ENCODE measurements at places on chromosomes 7 and 10.

DNA sequence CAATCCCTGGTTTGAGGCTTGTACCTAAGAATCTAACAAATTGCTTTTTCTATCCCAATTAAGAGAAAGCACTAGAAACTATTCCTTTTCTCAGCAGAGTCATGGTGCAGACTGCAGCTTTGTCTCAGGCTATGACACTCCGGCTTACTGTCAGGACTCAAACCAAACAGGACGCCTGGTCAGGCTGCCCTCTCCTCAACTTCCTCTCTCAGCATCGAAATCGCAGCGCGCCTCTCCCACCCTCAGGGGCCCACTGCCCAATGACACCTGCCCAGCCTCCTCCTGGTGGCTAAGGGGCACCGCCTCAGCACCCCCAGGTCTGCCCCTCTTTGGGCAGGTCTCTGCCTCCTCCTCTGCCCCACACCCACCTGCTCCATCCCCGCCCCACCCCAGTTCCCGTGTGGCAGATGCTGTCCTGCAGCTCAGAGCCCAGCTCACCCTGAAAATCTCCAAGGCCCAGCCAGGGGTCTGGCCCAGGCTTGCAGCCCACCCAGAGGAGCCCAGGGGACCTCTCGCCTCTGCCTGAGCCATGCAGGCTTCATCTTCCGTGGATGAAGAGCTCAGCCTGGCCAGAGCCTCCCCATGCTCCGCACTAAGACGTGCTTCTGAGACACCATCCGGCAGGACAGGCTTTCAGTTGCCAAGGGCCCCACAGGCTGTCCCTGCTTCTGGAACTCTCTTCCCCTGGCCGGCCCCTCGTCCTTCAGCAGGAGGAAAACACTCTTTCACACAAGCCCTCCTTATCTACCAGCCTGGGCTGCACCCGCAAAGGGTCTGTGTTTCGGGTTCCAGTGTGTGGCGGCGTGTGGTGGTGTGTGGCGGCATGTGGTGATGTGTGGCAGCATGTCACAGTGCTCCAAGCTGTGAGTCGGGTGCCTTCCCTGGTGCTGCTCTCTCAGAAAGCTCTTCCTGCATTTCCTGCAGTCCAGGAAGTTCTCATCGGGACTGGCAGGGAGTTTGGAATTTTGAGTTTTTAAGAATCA, 16.4 kb upstream of the PTPRN2 start:
- no peak for DNase-seq

GRCh38 chr10:104350127-104350635, 3.5 kb upstream of the CFAP58 start:
- no peak for DNase-seq

DNA sequence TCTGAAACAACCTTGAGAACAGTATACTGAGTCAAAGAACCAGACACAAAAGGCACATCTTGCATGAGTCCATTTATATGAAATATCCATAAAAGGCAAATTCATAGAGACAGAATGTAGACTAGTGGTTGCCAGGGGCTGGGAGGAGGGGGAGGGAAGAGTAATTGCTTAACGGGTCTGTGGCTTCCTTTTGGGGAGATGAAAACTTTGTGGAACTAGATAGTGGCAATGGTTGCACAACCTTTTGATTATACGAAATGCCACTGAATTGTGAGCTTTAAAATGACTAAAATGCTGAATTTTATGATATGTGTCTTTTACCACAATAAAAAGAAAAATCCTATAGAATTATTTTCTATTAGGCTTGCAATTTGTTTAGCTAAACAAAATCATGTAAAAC, 16.8 kb downstream of the ADRB1 start:
- DNase-seq = no peak

- DNase-seq = no peak
These were observed 1.4 kb downstream of the ATP5F1C start for GRCh38 chr10:7789390-7789789.

DNA sequence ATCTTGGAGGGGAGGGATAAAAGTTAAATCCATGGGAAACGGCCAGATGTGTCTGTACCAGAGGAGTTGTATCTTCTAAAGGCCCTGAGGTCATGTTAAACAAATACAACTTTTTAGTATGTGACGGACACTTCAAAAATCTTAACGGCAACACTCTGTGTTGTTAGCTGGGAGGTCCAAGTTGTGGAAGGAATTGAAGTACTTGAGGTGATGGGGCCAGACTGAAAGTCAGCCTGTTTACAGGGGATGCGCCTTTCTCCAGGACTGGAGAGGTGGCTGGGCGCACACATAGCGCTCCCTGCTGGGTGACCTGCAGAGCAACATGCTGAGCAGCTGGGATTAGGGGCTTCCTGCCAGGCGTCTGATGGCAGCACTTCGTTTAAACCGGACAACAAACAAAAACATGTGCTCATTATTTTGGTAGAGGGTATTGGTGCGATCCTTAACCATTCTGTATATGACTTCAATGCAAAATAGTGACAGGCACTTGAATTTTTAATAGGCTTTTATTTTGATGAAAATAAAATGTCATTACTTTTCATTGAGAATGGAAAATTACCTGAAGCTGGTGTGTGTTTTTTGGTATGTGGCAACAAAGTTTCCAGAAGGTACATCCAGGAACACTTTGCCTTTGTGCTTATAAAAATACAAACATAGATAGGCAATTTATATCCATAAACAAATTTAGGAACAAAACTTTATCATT, 198.2 kb downstream of the MLLT10 start:
- no peak for DNase-seq

DNA sequence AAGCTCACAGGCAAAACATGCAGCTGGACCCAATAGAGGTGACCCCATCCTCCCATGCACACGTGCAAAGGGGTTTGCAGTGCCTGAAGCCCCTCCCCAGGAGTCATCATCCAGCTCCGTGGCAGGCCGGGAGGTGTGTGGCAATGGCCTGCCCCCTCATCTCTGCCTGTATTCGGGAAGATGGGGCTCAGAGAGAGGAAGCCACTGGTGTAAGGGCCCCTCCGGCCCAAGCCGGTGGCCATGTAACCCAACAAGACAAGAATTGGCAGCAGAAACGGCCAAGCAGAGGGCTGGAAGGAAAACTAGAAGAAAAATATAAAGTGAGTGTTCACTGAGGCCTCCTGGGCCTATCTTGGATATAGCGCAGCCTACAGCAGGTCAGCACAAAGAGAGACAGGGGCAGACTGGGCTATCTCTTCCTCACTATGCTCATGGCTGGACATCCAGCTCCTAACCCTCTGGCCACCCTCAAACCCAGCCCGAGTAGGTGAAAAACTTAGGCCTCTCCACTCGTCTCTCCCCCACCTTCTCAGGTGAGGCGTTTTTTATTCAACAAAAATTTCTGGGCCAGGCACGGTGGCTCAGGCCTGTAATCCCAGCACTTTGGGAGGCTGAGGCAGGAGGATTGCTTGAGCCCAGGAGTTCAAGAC, 158.1 kb downstream of the CCDC3 start:
- no peak for DNase-seq

DNA sequence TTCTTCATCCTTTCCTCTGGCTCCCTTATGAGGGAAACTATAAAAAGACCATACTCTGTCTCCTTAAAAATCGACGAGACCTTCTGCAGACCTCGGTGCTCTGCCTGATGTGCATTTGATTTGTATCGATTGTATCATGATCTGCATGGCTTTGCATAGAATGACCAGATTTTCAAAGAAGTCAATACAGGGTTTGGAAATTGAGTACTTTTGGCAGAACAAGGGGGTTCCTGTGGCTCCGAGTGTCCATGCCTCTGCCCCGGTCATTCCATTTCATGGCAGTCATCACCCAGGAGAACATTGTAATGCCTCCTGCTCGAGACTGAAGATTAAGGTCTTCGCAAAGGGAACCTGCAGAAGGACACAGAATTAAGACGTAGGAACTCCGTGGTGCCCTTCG, 685 bp downstream of the CASP2 start:
- DNase-seq = no peak

GRCh38 chr7:103048833-103049232, 25.8 kb downstream of the FBXL13 start:
- no peak for DNase-seq

- no peak for DNase-seq
These were observed 19.3 kb downstream of the MACC1 start for GRCh38 chr7:20197837-20198236.

DNA sequence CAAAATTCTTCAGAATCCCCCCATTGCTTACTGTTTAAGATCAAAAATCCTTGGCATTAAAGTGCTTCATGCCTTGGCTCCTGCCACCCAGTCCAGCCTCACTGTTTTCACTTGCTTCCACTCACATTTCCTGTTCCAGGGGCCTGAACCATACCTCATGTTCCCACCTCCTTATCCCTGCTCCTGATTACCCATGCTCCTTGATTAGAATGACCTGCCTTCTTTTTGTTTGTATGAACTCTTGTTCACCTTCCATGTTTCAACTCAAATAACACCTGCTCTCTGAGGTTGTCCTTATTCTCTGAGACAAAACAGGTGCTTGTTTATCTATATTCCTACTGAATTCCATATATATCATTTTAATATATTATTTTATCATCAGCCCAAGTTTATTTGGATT, 77.1 kb upstream of the VSTM2A start:
- DNase-seq = no peak

DNA sequence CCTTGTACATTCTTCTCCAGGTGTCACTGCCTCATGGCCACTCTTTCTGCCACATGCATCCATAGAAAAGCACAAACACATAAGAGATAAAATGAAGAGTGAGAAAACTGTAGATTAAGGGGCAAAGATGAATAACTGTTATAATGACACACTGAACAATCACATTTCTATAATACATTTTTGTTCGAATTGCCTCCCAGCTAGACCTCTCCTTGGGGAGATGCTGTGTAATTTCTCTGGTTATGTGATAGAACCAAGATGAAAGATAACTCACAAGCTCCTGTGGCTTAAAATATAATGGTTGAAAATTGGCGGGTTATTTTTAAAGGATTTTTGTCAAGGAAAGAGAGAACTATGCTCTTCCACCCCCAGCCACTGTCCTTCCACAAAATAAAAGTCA, 60.2 kb upstream of the STEAP1 start:
- DNase-seq = no peak
